Left renal pelvis (tissue), 4 donors: ENCODE measurements at places on chromosomes 7 and 10. TPM values are rescaled to one million over a fixed set of nuclear protein-coding genes. Genes with fewer than 3 reads are reported as not detected.

PLA2G12B gene
- 7.2 TPM for polyA plus RNA-seq

NUTM2E gene
- polyA plus RNA-seq = 0.59 TPM

DBF4 gene
- polyA plus RNA-seq = 18.7 TPM

LRRN3 gene
- polyA plus RNA-seq = 3.6 TPM

FZD1 gene
- 56.8 TPM for polyA plus RNA-seq

GIMAP2 gene
- polyA plus RNA-seq = 7.2 TPM

KCNH2 gene
- polyA plus RNA-seq = 9.8 TPM

HIBADH gene
- polyA plus RNA-seq = 78.8 TPM

RHBDD2 gene
- polyA plus RNA-seq = 71.9 TPM

CH25H gene
- 2.7 TPM for polyA plus RNA-seq
